ENCODE measurements at places on chromosomes 16 and 17.

- DNase-seq = peak; percentile 65
Observed at GRCh38 chr17:43772877-43773648, 5.7 kb downstream of the DUSP3 start.

GRCh38 chr17:14471052-14471451, 170.2 kb downstream of the HS3ST3B1 start:
- DNase-seq = no peak

DNA sequence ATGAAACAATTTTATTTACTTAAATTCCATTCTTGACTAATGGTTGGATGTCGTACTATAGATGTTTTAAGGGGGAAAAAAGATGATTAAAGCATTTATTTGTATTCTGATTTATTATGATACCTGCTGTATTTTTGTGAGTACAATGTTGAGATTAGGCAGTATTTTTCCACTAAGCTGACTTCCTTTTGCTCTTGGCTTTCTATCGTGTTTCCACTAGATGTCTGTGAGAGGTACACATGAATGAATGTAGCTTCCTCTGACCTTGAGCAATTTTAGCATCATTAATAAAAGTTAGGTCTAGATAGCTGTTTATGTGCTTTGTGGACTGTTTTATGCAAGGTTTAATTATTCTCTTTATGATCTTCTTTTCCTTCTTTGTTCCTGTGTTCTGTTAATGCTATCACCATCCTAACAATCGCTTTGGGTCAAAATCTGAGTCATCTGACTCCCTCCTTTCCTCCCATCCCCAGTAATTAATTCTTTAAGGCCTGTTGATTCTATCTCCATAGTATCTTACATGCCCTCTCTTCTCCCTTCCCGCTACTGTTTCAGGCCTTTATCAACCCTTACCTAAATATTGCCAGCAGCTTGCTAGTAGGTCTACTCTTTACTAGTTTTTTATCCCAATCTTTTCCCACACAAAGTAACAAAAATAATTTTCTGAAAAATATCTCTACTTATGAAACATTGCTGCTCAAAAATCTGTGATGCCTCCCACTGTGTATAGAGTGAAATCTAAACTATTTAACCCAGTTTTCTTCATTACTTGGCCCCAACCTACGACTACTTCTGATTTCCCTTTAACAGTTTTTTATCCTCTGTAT, 76.0 kb downstream of the VMP1 start:
- DNase-seq = no peak

DNA sequence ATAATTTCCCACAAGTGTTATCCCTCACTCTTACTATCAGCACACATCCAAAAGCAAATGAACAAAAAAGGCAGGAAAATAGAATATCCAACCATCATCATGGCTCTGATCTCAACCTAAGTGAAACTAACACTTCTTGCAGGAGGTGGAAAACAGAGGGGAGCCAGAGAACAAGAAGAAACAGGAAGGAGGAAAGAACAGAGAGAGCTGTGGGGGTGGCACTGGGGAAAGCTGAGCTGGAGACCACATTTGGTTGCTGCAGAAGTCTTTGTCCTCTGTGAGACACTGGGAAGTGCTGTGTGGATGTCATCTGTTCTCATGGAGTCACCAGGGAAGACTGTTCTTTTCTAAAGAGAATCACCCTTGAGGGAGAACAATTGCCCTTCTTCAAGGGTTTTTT, 34.7 kb downstream of the GRB7 start:
- no peak for DNase-seq

DNA sequence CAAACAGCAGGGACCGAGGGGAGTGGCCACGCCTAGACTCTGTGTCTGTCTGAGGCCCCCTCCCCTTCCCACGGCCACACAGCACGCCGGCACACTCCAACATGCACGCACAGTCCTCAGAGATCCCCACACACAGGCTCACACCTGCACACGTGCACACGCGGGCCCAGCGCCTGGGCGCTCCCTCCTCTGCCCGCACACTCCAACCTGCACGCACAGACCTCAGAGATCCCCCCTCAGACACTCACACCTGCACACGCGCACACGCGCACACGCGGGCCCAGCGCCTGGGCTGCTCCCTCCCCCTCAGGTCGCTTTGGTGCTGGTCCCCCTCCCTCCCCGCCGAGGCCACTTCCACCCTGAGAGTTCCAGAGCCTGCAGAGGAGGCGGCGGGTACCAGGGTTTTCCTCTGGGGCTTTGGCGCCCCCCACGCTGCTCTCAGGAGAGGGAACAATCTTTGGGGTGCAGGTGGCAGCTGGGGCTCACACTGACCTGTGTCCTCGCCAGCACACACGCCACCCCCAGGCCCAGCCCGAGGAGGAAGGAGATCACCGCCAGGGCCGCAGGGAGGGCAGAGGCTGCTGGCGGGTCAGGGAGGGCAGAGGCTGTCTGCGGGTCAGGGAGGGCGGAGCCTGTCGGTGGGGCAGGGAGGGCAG, 1.6 kb downstream of the CD7 start:
- peak; percentile 57 for DNase-seq

DNA sequence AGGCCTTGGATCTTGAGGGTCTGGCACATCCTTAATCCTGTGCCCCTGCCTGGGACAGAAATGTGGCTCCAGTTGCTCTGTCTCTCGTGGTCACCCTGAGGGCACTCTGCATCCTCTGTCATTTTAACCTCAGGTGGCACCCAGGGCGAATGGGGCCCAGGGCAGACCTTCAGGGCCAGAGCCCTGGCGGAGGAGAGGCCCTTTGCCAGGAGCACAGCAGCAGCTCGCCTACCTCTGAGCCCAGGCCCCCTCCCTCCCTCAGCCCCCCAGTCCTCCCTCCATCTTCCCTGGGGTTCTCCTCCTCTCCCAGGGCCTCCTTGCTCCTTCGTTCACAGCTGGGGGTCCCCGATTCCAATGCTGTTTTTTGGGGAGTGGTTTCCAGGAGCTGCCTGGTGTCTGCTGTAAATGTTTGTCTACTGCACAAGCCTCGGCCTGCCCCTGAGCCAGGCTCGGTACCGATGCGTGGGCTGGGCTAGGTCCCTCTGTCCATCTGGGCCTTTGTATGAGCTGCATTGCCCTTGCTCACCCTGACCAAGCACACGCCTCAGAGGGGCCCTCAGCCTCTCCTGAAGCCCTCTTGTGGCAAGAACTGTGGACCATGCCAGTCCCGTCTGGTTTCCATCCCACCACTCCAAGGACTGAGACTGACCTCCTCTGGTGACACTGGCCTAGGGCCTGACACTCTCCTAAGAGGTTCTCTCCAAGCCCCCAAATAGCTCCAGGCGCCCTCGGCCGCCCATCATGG, 4.0 kb upstream of the ADGRG3 start:
- no peak for DNase-seq

- DNase-seq = no peak
Observed at GRCh38 chr17:13200671-13201070, 182.8 kb upstream of the ELAC2 start.

GRCh38 chr17:68595496-68595895, 5.7 kb downstream of the FAM20A start:
- DNase-seq = no peak

- no peak for DNase-seq
Observed at GRCh38 chr16:7521834-7522233, 189.2 kb downstream of the RBFOX1 start.

GRCh38 chr16:8937803-8938202, 25.9 kb downstream of the USP7 start:
- no peak for DNase-seq

- no peak for DNase-seq
Observed at GRCh38 chr17:6187836-6188235, 117.7 kb downstream of the WSCD1 start.

DNA sequence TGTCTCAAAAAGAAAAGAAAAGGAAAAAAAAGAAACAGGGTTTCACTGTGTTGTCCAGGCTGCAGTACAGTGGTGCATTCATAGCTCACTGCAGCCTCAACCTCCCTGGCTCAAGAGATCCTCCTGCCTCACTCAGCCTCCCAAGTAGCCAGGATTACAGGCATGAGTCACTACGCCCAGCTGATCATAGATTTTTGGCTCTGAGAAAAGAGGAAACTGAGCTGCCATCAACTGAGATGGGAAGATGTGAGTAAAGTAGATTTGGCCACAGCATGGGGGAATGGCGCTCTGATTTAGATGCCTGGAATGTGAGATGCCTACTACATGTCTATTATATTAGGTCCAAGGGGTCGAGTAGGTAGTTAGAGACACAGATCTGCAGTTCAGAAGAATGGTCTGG, 5.9 kb upstream of the NAGS start:
- DNase-seq = no peak

- no peak for DNase-seq
Observed at GRCh38 chr17:3959921-3960601, 4.2 kb downstream of the ATP2A3 start.

GRCh38 chr16:4356820-4357219, 5.7 kb upstream of the PAM16 start:
- DNase-seq = no peak

- no peak for DNase-seq
Observed at GRCh38 chr16:12321311-12321842, 344.8 kb downstream of the SNX29 start.

DNA sequence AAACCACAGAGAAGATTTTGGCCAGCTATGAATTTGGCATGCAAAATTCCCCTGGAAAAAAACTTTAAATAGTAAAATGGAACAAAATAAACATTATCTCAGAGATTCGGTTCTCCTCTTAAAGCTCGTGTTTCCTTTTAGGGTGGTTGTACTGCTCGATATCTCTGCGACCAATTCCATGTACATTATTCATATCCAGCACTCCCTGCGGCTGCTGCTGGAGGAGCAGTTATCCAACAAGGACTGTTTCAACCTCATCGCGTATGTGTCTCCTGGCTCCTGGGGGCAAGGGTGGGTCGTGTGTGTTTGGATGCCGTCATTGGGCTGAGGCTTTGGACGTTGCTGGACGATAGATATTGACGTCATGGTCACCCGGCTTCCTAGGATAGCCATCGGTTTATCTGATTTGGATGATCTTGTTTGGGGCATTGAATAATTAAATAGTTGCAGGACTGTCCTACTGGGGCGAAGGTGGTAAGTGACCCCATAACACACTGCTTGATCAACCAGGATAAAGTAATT, 33.8 kb downstream of the VWA3A start:
- no peak for DNase-seq

GRCh38 chr16:59048876-59049275, 314.8 kb upstream of the GOT2 start:
- DNase-seq = no peak

- peak; percentile 47 for DNase-seq
Observed at GRCh38 chr16:27748868-27749546, 199.1 kb downstream of the KATNIP start.

- DNase-seq = no peak
Observed at GRCh38 chr17:43816336-43817320, 16.3 kb downstream of the MPP3 start.

- no peak for DNase-seq
Observed at GRCh38 chr16:17343728-17344127, 127.0 kb downstream of the XYLT1 start.

GRCh38 chr16:50183316-50183715, 30.2 kb downstream of the TENT4B start:
- no peak for DNase-seq

GRCh38 chr17:43818966-43819365, 14.0 kb downstream of the MPP3 start:
- DNase-seq = no peak

DNA sequence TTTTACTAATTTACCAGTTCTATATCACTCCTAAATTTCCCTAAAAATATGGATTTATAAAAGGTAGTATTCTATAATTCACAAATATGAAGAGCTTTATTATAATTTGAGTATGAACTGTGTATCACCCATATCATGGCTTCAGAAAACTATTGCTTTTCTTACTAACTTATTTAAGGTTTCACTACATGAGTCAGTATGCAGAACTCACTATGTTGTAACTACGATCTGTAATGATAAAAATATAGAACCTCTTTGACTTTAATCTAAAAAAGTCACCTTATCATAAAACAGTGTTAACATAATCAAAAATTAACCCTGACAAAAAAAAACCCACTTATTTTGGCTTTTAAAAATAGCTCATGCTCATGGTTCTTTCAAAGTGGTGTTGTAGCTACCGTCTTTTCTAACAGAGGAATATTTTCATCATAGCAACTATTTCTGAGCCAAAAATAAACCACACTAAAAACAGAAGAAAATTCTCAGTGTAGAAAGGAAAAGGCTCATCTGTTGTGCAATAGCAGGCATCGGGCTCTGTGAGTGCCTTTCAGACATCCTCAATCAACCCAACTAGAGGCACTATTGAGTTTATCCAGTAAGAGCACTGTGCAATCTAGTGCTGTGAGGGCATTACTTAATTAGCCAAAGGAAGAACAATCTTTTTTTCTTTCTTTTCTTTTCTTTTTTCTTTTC, 42.1 kb downstream of the ITGAM start:
- DNase-seq = peak; percentile 27

DNA sequence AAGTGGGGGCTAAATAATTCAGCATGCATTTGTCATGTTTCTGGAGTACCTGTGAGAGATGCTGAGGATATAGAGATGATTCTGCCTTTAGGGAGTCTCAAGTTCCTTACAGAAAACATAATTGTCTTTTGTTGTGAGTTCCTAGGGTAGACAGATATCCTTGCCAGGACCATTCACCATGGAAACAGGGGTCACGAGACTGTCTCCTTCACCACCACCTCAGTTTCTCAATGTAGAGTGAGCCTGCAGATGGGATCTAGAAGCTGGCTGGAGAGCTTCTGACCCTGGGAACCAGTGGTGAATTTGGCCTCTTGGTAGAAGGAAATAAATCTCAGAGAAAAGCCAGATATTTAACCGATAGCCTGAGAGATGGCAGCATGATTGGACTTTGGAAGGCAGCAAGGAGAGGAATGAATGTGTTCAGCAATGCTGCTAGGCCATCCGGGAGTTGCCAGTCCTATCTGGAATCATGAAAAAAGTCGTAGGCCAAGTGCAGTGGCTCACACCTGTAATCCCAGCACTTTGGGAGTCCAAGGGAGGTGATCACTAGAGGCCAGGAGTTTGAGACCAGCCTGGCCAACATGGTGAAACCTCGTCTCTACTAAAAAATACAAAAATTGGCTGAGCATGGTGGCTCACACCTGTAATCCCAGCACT, 7.4 kb upstream of the HDAC5 start:
- DNase-seq = no peak

DNA sequence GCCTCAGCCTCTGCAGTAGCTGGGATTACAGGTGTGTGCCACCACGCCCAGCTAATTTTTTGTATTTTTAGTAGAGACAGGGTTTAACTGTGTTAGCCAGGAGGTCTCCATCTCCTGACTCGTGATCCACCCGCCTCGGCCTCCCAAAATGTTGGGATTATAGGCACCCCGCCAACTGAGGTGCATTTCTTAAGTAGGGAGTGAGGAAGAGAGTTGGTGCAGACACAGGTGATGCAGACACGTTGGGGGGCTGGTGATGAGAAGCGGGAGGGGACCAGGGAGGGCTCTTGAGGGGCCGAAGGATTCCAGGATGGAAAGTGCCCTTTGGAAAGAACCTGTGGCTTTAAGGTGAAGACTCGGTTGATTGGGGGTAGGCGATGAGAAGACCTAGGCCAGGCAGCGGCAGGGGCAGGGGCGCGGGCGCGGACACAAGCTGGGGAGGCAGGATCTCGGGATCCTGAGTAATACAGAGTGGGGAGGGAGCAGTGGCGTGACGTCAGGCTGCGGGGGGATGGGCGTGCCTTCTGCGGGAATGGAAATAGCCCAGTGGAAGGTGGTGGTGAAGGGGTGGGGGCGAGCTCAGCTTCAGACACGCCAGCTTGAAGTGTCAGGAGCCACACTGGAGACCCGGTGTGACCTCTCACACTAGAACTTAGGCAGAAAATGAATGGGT, 2.5 kb upstream of the ATP6V0C start:
- DNase-seq = no peak

All from CD4-positive, alpha-beta T cell treated with Interferon alpha-2 for 1 hour (primary cell).